ENCODE measurements at places on chromosomes 2 and 18. TPM values are rescaled to one million over a fixed set of nuclear protein-coding genes. Genes with fewer than 3 reads are reported as not detected.

Gene RSAD2
- 105 TPM for total RNA-seq

DNA sequence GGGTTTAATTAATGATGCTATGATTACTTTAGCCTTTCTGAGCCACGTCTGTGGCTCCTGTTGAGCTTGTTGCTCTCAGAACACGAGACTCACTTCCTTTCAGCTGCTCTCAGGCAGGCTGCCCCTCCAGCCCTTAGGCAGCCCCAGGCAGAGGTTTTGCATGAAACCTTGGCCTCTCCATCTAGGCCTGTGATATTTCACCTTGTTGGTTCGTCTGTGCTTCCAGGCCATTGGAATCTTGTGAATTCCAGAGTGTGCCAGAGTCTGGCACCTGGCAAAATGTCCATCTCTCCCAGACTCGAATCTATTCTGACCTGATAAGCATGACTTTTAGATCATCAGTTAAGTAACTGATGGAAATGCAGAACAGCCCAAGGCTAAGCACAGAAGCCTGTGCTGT lies 254.1 kb downstream of the LOXHD1 start:
- no peak for DNase-seq

- no peak for DNase-seq
These were observed 347.4 kb upstream of the KLHL29 start for GRCh38 chr2:23037596-23037995.

Gene FAM110C
- 0.68 TPM for total RNA-seq

DNA sequence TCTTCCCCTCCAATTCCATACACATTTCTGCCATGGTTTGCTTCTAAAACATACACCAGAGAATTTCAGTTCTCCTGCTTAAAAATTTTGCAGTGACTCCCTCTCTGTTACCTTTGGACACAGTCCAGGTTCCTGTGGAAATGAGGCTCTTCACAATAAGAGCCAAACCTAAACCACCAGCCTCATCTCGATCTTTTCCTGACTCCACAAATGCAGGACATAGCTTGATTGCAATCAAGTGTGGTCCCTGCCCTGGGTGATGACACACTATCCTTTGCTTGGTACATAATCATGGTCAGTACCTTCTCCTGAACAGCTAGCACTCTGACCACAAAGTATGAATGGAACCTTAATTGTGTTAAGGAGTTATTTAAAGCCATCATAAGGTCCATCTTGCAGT lies 134.9 kb upstream of the CHAC2 start:
- DNase-seq, result no peak

DNA sequence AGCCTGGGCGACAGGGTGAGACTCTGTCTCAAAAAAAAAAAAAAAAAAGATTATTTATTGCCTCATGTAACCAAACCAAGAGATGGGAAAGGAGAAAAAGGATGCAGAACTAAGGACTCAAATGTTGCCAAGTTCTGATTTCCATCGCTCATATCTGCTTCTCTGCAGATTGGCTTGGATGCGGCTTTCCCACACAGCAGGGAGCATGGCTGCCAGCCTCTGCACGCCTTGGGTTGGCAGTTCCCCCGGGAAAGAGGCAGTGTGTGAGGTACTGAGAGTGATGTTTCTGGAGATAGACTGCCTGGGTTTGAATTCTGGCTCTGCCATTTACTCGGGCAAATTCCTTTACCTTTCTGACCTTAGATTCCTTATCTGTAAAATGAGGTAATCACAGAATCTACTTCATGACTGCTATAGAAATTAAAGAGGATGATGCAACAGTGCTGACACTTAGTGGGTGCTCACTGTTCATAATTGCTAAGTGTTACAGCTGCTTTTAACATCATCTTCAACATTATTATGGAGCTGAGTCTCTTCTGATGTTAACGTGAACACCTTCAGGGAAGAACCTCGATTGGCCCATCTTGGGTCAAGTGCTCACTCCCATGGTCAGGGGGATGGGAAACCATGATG lies 68.8 kb downstream of the ACAA2 start:
- no peak for DNase-seq

Gene GAREM1
- total RNA-seq, result not detected

GRCh38 chr2:168997118-168997521 lies 34.0 kb downstream of the ABCB11 start:
- no peak for DNase-seq

Gene CCNYL1
- total RNA-seq, result 6.3 TPM

Gene MYL1
- not detected for total RNA-seq

Gene CHRND
- total RNA-seq, result not detected

- no peak for DNase-seq
These were observed 36.4 kb upstream of the SLC1A4 start for GRCh38 chr2:64952511-64953482.

GRCh38 chr2:178006710-178007109 lies 65.9 kb downstream of the PDE11A start:
- DNase-seq, result no peak

DNA sequence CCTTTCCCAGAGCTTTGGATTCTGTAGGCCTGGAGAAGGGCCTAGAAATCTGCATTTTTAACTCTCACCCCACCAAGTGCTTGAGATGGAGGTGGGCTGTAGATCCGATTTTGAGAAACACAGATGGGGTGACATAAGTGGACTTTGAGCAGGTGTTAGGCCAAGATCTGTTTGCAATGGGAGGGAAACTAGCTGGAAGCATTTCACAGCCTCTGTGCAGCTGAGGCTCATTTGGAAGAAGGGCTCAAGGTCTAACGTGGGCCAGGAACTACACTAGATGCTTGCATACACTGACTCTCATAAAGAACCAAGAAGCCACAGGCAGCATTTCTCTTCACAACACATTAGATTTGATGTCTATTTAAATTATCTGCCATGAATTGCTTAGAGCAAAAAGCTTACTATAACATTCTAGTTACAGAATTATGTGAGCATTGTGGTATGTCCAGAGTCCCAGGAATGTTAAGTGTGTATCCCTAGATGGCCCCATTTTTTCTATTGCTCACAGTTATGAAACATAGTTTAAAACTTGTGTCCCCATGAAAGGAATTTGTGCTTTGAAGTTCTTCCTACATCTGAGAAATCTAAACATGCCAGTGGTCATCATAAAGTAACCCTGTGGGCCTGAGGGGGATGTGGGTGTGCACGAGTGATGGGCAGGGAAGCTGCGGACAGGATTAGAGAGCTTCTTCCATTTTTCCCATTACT lies 77.2 kb downstream of the CD28 start:
- DNase-seq, result no peak

GRCh38 chr18:23521907-23522306 lies 18.6 kb downstream of the RMC1 start:
- DNase-seq, result no peak

- DNase-seq, result no peak
These were observed 19.4 kb downstream of the DOK1 start for GRCh38 chr2:74573747-74574562.

DNA sequence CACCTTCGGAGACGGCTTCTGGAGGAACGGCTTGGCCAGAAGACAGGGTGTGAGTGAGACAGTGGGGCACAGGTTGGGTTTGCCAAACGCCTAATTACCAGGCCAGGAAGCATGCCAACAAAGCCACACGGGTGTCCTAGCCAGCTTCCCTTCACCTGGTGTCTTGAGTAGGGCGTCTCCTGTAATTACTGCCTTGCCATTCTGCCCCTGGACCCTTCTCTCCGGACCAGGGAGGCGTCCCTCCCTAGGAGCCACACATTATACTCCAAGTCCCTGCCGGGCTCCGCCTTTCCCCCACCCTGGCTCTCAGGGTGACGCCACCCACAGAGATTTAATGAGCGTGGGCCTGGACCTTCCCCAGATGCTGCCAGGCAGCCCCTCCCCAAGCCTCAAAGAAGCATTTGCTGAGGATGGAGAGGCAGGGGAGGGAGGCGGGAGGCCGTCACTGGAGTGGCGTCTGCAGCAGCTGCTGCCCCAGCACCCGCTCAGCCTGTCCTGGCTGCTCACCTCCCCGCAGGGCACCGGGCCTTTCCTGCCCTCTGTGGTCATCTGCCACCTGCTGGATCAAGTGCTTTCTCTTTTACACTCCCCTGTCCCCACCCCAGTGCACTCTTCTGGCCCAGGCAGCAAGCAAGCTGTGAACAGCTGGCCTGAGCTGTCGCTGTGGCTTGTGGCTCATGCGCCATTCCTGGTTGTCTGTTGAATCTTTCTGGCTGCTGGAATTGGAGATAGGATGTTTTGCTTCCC lies 20.7 kb downstream of the FOSL2 start:
- no peak for DNase-seq

Gene SULT1C2
- total RNA-seq, result not detected

DNA sequence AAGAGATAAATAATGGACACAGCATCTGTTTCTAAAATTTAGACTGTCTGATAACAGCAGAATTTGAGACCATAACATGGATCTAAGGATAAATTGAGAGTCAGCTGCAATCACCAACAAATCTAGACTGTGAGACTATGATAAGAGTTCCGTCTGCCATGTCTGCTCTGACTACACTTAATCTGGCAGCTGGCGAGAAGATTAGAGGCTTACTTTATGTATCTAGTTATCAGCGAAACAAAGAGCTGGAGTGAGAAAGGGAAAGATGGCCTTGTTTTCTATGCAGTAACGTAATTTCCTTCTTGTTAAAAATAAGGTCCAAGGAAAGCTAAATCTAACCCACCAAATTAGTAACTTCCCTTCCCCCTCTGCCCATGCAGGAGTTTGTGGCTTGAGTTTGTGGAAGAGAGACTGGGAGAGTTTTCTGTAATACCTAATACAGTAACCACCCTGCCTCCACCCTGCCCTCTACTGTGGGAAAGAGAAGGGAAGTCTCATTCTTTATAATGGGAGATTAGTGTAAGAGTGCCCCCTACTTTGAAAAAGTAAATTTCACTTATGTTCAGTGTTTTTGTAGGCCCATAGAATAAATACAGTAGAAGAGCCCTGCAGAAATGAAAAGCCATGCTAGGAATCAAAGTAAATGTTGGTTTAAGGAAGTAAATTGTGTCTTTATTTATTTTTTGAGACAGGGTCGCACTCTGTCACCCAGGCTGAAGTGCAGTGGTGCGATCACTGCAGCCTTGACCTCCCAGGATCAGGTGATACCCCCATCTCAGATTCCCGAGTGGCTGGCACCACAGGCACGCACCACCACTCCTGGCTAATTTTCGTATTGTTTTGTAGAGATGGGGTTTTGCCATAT lies 27.5 kb downstream of the EML4 start:
- DNase-seq, result no peak

- DNase-seq, result no peak
These were observed 232.0 kb downstream of the LDLRAD4 start for GRCh38 chr18:13450289-13451212.

Gene UGP2
- total RNA-seq, result 139 TPM
